ENCODE measurements at places on chromosomes 13 and 19. TPM values are rescaled to one million over a fixed set of nuclear protein-coding genes. Genes with fewer than 3 reads are reported as not detected.

SERP2 gene
- total RNA-seq = 9.5 TPM

TSPAN16 gene
- not detected for total RNA-seq

PCDH20 gene
- 12.6 TPM for total RNA-seq

ANKRD24 gene
- total RNA-seq = 0.66 TPM

GJB6 gene
- not detected for total RNA-seq

OR7C1 gene
- total RNA-seq = not detected

EPN1 gene
- 30.7 TPM for total RNA-seq

MICOS13 gene
- total RNA-seq = 46.4 TPM

CGB2 gene
- not detected for total RNA-seq

HPN gene
- total RNA-seq = not detected

DIRAS1 gene
- 19.2 TPM for total RNA-seq

NAPSA gene
- total RNA-seq = 1.3 TPM

CDX2 gene
- not detected for total RNA-seq

SRRM5 gene
- 0.13 TPM for total RNA-seq

KIR2DL1 gene
- total RNA-seq = not detected

Data from esophagus muscularis mucosa (tissue), 4 donors.